ENCODE measurements at places on chromosomes 2 and 18.

DNA sequence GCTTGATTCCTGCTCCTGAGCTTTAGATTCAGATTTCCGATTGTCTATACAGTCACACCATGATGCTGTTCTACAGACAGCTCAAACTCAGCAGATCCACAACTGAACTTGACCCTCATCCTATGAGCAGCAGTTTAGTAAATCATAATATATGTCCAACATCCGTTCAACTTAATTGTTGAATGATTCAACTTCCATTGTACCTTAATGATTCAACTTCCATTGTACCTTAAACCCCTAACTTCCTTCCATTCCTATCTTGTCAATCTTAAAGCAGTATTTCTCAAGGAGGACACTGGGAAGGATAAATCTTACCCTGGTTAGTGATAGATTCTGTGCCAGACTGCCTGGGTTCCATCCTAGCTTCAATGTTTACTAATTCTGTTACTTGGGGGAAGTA is 60.1 kb downstream of the PIGN start:
- no peak for DNase-seq

DNA sequence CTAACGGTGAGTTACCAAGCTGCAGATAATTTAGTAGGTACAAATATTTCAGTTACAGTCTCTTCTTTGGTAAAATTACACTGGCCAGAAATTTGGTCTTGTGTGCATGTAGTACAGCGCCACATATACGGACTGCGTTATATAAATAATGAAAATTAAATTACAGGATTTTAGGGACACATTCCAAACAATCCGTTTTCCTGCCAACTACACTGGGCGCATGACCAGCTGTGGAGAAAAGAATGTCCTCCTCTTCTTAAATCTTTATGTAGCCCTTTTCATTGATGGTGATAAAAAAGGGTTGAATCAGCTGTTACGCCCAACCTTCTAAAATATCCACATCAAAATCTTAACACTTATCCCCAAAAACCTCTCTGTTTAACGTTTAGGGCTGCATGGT is 37.5 kb downstream of the TCF4 start:
- DNase-seq, result no peak

DNA sequence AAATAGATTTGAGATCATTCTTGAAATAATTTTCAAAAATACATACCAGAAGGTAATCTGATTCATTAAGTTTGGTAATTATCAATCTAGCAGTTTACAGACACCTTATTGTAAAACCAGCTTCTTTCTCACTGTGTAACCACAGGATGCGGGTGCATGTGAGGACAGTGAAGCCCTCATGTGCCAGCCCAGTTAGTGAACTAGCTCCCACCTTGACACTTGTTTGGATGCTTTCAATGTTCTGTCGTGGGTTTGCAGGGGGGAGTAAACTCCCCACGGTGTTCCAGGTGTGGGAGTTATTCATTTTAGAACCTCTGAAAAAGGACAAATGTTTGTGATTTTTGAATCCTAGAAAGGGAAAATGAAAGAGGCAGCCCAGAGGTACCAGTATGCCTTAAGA is 59.0 kb downstream of the WDSUB1 start:
- no peak for DNase-seq

GRCh38 chr2:28390746-28391563 is 1.7 kb upstream of the FOSL2 start:
- peak; percentile 69 for DNase-seq

DNA sequence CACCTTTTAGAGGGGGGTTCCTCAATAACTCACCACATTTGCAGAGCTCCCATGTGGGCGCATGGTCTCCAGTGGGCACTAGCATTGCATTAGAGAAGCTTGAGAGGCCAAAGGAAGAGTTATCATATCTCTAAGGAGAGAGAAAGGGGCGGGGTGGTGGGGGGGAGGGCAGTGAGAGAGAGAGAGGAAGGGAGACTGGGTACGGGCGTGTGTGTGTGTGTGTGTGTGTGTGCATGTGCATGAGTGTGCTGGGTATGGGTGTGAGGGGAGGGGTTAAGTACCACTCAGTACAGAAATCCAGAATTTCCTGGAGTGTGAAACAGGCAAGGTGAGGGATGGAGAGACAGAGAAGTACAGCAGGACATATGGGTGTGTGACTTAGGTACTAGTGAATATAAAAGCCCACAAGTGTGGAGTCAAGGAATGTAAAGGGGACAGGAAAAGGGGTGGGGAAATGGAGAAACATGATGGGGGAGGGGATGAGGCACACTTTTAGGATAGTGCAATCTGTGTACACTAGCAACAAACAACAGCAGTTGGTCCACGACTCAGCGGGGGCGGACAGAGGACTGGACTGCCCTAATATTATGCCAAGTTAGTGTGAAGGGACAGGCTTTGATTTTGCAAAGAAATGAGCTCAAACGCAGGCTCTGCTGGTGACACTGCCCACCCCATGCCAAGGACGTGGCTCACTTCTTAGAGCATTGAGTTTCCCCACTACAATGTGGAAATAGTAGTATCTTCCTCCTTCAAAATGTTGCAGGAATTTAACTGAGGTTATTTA is 91.3 kb downstream of the SPRED2 start:
- no peak for DNase-seq

DNA sequence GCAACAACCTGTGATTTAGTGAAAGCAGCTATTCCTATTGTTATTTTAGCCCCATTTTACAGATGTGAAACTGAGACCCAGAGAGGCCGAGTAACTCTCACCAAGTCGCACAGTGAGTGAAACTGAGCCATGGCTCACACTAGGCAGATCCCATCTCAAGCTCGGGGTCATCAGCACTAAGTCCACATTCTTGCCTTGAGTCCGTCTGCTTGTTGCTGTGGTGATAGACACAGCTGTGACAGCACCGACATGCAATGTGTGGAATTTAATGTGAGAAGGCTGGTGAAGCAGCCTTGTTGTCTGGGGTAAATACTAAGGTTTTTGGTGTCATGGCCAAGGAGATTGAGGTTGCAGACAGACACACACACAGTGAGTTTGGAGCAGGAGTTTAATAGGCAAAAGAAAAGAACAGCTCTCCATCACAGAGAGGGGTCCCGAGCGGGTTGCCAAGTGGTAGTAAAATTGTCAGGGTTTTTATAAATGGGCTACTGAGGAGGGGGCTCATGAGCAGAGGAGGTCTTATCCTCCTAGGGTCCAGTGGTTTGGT is 40.2 kb upstream of the GMCL1 start:
- DNase-seq, result no peak

- peak; percentile 30 for DNase-seq
Measured at GRCh38 chr2:184598316-184599053, at the start of gene ZNF804A. Gene ZNF804A, plus strand, starts transcription at chr2:184598529. Its CDS starts 431 bp downstream, at chr2:184598960.

- no peak for DNase-seq
Measured at GRCh38 chr2:229832510-229832898, 89.3 kb downstream of the TRIP12 start.

GRCh38 chr18:37571266-37571665 is 5.7 kb upstream of the CELF4 start:
- DNase-seq, result no peak

- DNase-seq, result no peak
Measured at GRCh38 chr2:1249897-1250687, 163.2 kb upstream of the TPO start.

- no peak for DNase-seq
Measured at GRCh38 chr2:224884188-224884587, 158.1 kb downstream of the DOCK10 start.

Measured in HS-5 (cell line).